ENCODE measurements at places on chromosomes 11 and 22.

- no peak for DNase-seq
Measured at GRCh38 chr22:39179401-39179827, 26.9 kb upstream of the CBX7 start.

GRCh38 chr22:45248832-45249561 lies 8.3 kb upstream of the KIAA0930 start:
- DNase-seq = no peak

GRCh38 chr11:125201525-125202141 lies 37.1 kb downstream of the PKNOX2 start:
- DNase-seq = no peak

DNA sequence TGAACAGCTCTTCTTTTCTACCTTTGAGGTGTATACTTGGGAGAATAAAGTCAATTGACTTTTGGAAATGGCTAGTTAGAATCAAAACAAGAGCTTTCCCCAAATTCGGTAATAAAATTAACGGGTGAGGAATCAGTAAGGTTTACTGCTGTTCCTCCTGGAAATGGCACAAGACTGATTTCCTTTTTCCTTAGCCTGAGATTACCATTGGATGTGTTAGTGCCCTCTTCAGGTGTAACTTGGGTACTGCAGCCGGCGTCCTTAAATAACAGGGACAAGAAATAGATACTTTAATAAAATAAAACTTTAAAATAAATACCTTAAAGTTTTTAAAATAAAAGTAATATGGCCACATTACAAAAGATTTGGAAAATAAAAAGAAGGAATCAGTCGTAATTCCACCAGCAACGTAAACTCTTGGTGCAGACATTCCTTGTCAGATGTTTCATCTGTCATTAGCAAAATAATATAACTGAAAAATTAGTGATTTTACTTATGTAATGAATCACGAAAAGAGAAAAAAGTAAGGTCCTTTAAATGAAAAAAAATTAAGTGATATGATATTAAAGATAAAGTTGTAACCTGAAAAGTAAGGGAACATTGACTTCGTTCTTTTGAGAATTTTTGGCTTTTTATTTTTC lies 29.7 kb downstream of the ZFTA start:
- peak; percentile 73 for DNase-seq

GRCh38 chr11:64750361-64751054 lies 6.6 kb upstream of the RASGRP2 start:
- DNase-seq = no peak

All from amniotic epithelial cell (primary cell).